ENCODE measurements at places on chromosomes 1 and 21.
A peak's percentile ranks its signal among the peaks of the same experiment; 100 is the strongest.

GRCh38 chr1:7784492-7785071 is 491 bp downstream of the PER3 start:
- DNase-seq: peak; percentile 72

GRCh38 chr1:31723828-31724359 is 20.1 kb upstream of the COL16A1 start:
- no peak for DNase-seq

DNA sequence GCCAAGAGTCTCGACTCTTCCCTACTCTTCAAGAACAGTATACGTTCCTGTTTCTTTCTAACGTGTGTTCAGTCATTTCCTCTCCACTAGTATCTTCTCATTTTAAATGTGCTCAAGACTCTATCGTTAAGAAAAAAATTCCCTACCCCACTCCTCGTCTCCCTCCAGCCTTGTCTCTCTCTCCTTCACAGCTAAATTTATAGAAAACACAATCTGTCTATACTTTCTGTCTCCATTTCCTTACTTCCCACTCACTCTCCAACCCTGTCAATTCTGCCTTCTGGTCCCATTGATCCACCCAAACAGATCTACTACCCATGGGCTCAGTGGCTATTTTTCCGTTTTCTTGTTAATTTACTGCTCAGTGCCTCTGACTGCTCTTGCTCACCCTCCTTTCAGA is 75.3 kb downstream of the CSMD2 start:
- DNase-seq: no peak

GRCh38 chr1:234897754-234898454 is 230.7 kb downstream of the TOMM20 start:
- DNase-seq: peak; percentile 81

DNA sequence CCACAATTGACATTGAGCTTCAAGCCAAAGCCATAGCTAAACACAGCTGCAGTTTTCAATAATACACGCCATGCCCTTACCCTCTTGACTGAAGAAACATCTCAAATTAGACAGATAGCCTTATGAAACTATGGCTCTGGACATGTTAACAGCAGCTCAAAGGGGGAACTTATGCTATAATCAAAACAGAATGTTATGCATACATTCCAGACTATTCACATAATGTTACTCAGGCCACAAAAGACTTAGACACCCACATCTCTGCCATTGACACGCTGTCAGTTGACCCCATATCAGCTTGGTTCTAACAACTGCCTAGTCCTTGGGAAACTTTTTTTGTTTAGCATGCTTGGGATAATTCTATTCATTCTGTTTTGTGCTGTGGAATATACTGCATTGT is 2.3 kb upstream of the NENF start:
- no peak for DNase-seq

DNA sequence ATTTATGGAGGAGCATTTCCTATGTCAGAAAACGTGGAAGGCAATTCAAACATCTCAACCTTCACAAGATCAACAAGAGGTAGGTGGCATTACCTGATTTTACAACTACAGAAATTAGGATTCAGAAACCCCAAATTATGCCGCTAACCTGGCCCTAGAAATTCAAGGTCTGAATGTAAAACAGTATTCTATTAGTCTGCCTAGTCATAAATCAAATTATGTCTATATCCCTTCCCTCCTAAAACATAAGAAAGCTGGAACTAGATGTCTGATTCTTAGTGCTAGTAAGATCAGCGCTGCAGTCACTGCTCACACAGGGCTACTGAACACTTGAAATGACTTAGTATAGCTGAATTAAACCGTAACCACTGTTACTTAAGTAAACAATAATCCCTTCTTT is 1.4 kb downstream of the TOMM20 start:
- DNase-seq: no peak

GRCh38 chr1:180179162-180179957 is 24.7 kb downstream of the QSOX1 start:
- no peak for DNase-seq

DNA sequence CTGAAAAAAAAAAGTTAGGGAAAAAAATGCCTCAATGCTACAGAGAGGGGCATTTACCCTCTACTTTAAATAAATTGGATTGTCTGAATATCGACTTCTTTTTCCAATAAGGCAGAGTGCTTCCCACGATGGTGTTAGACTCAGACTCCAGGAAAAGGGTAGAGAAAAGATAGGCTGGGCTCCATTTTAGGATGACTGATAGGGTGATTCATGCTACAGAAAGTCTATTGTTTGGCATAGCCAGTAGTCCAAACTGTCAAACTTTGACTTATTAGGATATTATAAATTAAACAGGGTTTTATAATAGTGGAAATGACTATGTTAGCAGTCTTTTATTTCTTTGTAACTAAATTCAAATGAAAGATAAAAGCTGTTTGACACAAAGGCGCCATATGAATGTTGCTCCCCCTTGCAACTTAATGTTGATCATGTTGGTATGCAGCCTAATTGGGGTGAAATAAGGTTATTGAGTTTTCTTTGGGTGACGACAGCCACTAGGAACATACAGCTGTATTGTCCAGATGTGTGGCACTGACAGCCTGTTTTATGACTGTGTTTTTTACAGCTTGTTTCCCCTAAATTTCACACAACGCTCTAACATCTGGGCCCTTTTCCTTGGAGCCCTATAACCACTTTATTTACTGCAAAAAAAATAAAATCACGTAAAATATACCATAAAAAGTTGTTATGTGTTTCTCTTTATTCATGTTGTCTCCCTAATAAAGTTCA is 69.3 kb downstream of the SPAG17 start:
- no peak for DNase-seq

DNA sequence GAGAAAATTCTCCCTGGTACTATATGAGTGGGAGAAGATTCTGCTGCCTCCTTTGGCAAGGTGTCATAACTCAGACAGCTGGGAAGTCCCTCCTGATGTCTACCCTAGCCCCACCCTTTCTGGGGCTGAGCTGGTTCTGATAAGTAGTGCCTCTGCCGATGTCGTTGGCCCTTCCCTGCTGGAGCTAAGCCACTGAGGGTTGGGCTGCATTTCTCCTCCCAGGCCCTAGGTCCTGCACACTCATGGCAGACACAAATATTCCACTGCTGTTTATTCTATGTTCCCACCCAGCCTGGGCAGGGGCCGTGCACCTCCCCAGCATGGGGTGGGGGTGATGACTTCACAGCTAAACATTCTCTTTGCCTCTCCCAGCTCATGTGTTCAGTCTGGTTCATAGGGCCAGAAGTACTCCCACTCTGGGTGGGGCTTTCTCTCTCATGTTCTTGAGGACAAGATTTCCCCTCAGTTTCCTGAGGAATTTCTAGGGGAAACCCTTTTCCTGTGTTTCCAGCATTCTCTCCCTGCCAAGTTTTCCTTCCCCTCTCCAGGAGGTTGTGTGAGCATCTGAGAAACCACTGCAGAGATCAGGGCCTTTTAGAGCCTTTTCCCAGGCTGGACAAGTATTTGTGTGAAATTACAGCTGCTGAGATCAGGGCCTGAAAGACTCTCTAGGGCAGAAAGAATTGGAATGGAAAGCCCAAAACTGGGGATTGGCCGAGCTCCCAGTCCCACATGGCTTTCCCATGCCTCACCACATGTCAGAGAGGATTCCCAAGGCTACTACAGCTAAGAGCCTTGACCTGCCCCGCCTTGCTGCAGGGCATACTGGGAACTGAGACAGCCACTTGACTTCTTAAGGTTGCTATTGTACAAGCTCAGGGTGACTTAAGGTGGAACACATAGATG is 66.2 kb downstream of the ATP2B4 start:
- DNase-seq: no peak

DNA sequence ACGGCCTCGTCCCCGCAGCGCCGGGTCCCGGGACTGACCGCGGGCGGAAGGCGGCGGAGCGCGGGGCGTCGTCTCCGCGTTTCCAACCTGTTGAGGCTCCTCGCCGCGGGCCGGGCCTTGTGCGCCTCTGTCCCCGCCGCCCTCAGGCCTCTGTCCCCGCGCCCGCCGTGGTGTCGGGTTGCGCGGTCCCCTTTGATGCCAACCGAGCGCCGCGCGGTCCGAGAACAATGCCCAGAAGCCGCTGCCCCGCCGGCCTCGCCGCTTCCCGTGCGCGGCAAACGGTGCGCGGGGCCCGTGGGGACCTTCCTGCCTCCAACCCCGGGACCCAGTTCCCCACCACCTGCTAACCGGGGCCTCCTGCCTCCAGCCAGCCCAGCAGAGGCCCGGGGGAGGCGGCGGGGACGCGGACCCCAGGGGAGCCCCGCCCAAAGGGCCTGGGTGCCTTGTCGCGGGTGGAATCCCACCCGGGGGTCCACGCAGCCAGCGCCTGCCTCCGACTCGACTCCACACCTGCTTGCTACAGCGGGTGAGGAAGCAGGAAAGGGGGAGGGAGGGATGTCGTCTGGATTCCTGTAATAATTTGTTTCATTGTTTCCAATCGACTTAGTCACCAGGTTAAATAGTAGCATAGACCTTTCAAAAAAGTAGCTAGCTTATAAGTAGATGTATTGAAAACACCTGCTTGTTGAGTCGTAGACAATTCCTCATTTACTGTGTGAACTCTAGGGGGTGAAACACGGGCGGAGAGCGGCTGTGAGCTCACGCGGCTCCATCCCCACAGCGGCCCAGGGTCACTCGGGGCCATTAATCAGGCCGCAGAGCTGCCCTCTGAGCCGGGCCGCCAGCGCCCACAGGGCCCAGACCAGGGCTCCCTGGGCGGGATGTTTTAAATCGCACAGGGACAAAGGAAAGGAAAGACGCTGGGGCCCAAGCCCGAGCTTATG is 1.1 kb downstream of the COL18A1 start:
- no peak for DNase-seq

GRCh38 chr1:193592317-193592716 is 405.9 kb upstream of the B3GALT2 start:
- no peak for DNase-seq

- DNase-seq: no peak
Observed at GRCh38 chr1:240212556-240212955, 120.9 kb downstream of the FMN2 start.

GRCh38 chr1:202806845-202807450 is 1.3 kb downstream of the KDM5B start:
- DNase-seq: no peak

DNA sequence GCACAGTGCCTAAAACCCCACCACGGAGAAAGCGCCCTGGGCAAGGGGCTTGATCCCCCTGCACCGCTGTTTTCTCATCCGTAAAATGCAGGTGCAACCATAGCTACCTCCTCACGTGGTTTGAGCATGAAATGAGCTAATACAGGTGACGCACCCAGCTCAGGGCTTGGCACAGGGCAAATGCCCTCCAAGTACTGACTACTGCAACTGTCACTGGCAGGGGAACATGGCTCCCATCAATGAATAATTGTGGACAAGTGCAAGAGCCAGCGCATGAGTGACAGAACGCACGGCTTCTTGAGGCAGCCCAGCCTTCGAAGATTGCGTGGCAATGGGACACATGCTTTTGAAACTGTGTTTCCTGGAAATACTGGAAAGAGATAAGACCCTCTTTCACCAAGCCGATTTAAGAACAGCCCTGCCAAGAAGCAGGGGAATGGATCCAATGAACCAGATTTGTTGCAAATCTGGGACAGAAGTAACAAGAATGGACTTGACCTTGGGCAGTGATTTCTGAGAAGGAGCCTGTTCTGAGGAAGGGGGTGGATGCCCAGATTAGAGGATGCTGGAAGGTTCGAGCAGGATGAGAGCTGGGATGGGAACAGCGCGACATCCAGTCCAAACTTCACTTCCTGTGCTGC is 92.8 kb upstream of the IFFO2 start:
- DNase-seq: no peak

DNA sequence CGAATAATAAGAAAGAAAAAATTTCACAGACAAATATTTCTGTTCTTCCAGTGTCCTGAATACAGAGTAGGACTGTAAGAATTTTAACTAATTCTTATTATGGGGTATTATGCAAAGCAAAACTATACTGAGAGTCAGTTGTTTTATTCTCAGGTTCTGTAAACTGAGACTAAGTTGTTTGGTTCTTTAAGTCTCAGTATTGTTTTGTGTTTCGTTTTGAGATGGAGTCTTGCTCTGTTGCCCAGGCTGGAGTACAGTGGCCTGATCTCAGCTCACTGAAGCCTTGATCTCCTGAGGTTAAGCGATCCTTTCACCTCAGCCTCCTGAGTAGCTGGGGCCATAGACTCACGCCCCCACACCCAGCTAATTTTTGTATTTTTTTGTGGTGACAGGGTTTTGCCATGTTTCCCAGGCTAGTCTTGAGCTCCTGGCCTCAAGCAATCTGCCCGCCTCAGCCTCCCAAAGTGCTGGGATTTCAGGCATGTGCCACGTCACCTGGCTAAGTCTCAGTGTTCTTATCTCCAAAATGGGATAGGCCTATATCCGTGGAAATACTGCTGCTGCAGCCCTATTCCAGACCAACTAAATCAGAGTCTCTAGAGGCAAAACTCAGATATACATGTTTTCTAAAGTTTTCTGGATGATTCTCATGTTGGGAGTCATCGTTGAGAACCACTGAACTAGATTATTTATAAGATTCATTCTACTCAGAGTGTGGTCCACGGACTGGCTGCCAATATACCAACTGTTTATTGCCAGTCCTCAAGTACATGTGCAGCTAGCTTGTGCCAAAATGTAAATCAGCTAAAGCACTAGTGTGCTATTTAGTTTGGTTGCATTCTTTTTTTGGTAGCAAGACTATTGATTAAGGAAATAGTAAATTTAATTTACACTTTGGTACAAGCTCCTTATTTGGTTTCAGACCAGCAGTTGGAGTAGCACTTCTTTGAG is 116.6 kb downstream of the HS2ST1 start:
- DNase-seq: no peak

GRCh38 chr21:32320726-32321125 is 22.1 kb downstream of the MRAP start:
- no peak for DNase-seq

- DNase-seq: peak; percentile 85
Observed at GRCh38 chr1:226001963-226002666, 3.0 kb upstream of the SDE2 start.
